ENCODE measurements at places on chromosomes 4 and X.

DNA sequence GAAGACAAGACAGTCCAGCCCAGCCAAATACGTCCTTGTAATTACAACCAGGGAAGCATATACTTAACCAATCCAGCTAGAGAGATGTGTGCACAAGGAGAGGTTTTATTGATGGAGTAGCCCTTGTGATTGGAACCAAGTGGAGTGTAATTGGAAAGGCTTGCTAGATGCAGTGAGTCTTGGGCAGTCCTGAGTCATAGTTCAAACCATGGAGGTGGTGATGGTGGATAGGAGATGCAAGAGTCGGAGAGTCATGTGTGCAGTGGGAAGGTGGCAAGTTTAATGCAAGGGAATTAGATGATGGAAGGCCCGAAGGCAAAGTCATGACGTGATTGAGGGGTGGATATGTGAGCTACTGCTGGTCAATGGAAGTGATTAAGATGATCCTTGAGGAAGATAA, 63.7 kb downstream of the PHEX start:
- no peak for DNase-seq

DNA sequence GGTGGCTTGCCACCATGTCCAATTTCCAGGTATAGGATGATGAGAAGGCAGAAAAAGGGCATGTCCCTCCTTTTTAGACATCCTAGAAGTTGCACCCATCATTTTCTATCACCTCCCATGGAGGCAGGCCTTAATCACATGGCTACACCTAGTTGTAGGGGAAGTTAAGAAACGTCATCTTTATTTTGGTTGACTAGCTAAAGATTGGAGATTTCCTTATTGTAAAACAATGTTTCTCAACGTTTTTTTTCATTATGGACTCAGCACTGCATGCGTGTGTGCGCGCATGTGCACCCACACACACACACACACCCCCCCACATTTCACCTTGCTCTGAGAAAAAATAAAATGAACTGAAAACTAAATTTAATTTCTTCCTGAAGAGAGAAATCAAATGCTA, 2.0 kb upstream of the CXCL9 start:
- DNase-seq, result no peak

DNA sequence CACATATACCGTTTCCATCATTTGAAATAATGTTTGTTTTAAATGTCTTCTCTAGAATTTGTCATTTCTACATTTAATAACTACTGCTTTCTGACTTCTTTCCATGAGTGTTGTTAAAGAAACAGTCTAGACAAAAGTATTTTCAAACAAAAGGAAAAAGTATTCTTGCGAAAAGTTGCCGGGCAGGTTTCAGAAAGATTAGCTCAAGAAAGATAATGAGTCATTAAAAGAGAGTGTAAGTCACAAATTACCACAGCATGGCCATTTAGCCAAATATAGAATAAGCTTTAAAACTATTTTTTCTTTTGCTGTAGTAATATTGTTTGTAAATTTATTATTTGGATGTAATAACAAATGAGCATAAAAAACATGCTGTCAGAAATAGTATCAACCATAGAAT, 493.0 kb downstream of the TLL1 start:
- no peak for DNase-seq

- peak; percentile 87 for DNase-seq
Measured at GRCh38 chr4:150501009-150501727, 80.8 kb upstream of the MAB21L2 start.

DNA sequence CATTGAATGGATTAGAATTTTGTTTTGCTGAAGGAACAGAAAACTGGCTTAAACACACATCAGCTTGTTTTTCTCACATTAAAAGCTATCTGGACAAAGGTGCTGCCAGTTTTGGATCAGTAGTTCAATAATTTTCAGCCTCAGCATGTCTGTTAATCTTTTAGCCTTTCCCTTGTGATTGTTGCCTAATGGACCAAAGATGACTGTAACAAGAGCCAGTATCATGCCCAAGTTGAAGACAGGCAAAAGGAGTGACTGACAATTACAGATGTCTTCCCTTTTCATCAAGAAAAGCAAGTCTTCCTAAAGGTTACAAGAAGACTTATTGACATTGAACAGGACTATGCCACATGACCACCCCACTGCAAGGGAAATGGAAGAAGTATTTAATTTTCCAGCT, 419.7 kb downstream of the MAPK10 start:
- DNase-seq, result peak; percentile 16

GRCh38 chr4:158873795-158874401, 105.1 kb downstream of the FNIP2 start:
- peak; percentile 97 for DNase-seq

Data from LHCN-M2 (cell line).